Bronchial smooth muscle cell (primary cell): ENCODE measurements at places on chromosomes 4 and X. TPM values are rescaled to one million over a fixed set of nuclear protein-coding genes. Genes with fewer than 3 reads are reported as not detected.

The UGT2B11 gene
- total RNA-seq = not detected in 2 replicates

The HTN3 gene
- not detected in 2 replicates for total RNA-seq

The C4orf51 gene
- not detected in 2 replicates for total RNA-seq

The VCX gene
- total RNA-seq = not detected in 2 replicates

The GPC4 gene
- under 0.01 TPM in 2 replicates for total RNA-seq

The LANCL3 gene
- not detected in 2 replicates for total RNA-seq

The EFNB1 gene
- 10.4 and 11.8 TPM in 2 replicates for total RNA-seq

The RHOXF2B gene
- total RNA-seq = not detected in 2 replicates

The USP17L18 gene
- total RNA-seq = not detected in 2 replicates

The CDK16 gene
- total RNA-seq = 36.6 TPM in 2 replicates

The CFAP99 gene
- total RNA-seq = not detected in 2 replicates

The TRIM61 gene
- total RNA-seq = 1.1 and 1.6 TPM in 2 replicates

The DCAF8L2 gene
- not detected in 2 replicates for total RNA-seq

The HHIP gene
- 0.09 and 0.16 TPM in 2 replicates for total RNA-seq

The TEX13C gene
- total RNA-seq = not detected in 2 replicates

The BANK1 gene
- total RNA-seq = 0.17 and 0.32 TPM in 2 replicates

The LSM6 gene
- 21.0 and 28.2 TPM in 2 replicates for total RNA-seq

The STATH gene
- not detected in 2 replicates for total RNA-seq

The BCOR gene
- 3.8 and 4.6 TPM in 2 replicates for total RNA-seq

The RHOXF2 gene
- not detected in 2 replicates for total RNA-seq

The GAGE12E gene
- not detected in 2 replicates for total RNA-seq

The UCP1 gene
- not detected in 2 replicates for total RNA-seq

The CLDN34 gene
- not detected in 2 replicates for total RNA-seq

The XAGE2 gene
- not detected in 2 replicates for total RNA-seq

The UGT2B17 gene
- total RNA-seq = not detected in 2 replicates

The MCF2 gene
- 0.17 and 0.47 TPM in 2 replicates for total RNA-seq

The ADH7 gene
- 0.32 TPM in 1 of 2 replicates, not detected in the other for total RNA-seq

The NAA11 gene
- not detected in 2 replicates for total RNA-seq

The FGFBP1 gene
- total RNA-seq = not detected in 2 replicates

The TAF7L gene
- 0.69 and 0.95 TPM in 2 replicates for total RNA-seq

The TMSB15A gene
- total RNA-seq = 0.43 and 2.0 TPM in 2 replicates

The KCNE5 gene
- 0.32 and 0.34 TPM in 2 replicates for total RNA-seq

The CFAP97 gene
- total RNA-seq = 13.3 and 22.9 TPM in 2 replicates

The GPR78 gene
- total RNA-seq = 0.63 and 1.1 TPM in 2 replicates

The CXCL11 gene
- not detected in 2 replicates for total RNA-seq

The NUP62CL gene
- total RNA-seq = 0.32 TPM in 1 of 2 replicates, not detected in the other

The WNK3 gene
- 0.16 and 0.17 TPM in 2 replicates for total RNA-seq

The RADX gene
- 0.95 and 1.2 TPM in 2 replicates for total RNA-seq

The EXOC1L gene
- 0.09 TPM in 1 of 2 replicates, not detected in the other for total RNA-seq

The SORCS2 gene
- total RNA-seq = 0.26 and 0.79 TPM in 2 replicates

The RPA4 gene
- total RNA-seq = 0.63 and 0.86 TPM in 2 replicates

The PPP1R2C gene
- not detected in 2 replicates for total RNA-seq

The NPY2R gene
- total RNA-seq = not detected in 2 replicates

The HCCS gene
- 17.5 and 19.2 TPM in 2 replicates for total RNA-seq

The DTHD1 gene
- total RNA-seq = not detected in 2 replicates

The KDR gene
- total RNA-seq = 0.16 TPM in 1 of 2 replicates, not detected in the other

The DUX4 gene
- not detected in 2 replicates for total RNA-seq

The TEX28 gene
- total RNA-seq = not detected in 2 replicates

The NEXMIF gene
- not detected in 2 replicates for total RNA-seq

The RIPPLY1 gene
- not detected in 2 replicates for total RNA-seq

The GDI1 gene
- 86.7 and 124 TPM in 2 replicates for total RNA-seq

The LARP1B gene
- 10.9 and 12.9 TPM in 2 replicates for total RNA-seq

The FAT1 gene
- 121 and 186 TPM in 2 replicates for total RNA-seq

The SHISA3 gene
- total RNA-seq = under 0.01 and 0.32 TPM in 2 replicates
